ENCODE measurements at places on chromosomes 11 and 22.
A peak's percentile ranks its signal among the peaks of the same experiment; 100 is the strongest.

DNA sequence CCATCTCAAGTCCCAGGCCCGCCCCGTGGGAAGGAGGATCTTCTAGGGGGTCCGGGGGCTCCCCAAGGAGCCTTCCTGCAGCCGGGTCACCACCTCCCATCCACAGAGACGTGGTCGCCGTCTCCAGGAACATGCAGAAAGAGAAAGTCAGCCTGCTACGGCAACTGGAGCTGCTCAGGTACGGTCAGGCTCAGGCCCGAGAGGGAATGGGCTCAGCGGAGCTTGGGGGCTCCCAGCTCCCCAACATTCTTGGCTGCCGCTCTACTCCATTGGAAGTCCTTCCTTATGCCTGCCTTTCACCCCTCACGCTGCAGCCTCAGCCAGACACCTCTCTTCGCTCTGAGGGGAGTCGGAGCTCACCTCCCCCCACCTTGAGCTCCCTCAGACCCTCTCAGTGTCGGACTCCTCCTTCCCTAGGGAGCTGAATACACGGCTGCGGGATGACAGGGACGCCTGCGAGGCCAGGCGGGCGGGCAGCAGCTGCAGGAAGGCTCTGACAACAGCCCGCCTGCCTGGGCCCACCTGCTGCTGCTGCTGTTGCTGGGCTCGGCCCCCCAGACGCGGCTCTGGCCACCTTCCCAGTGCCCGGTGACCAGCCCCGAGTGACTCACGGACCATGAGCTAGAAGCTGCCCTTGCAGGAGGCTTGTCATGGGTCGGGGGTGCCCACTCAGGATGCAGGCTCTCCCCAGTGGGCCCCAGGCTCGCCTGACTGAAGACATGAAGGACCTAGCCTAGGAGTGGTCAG lies 1.5 kb upstream of the CD151 start:
- ATAC-seq, result no peak

DNA sequence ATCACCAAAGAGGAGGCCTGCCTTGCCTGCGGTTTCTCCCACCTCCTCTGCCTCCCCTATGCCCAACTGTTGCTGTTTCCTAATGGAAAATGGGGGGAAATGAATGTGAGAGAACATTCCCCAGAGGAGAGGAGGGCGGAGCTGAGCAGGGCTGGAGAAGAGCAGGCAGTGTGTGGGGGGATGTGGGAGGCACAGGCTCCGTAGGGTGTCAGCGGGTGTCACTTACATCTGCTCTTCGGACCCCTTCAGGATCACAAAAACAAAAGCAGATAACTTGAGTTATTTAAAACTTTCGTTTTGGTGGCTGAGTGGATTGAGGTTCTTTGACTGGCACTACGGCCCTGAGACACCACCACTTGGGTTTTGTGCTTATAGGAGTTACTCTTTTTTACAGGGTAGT lies 93.8 kb downstream of the CEP164 start:
- no peak for ATAC-seq

- no peak for ATAC-seq
These were observed 23.4 kb upstream of the WNT7B start for GRCh38 chr22:46000081-46001027.

- no peak for ATAC-seq
These were observed 212.7 kb upstream of the NTM start for GRCh38 chr11:131157678-131158077.

GRCh38 chr11:15923183-15923582 lies 433.2 kb downstream of the SOX6 start:
- no peak for ATAC-seq

DNA sequence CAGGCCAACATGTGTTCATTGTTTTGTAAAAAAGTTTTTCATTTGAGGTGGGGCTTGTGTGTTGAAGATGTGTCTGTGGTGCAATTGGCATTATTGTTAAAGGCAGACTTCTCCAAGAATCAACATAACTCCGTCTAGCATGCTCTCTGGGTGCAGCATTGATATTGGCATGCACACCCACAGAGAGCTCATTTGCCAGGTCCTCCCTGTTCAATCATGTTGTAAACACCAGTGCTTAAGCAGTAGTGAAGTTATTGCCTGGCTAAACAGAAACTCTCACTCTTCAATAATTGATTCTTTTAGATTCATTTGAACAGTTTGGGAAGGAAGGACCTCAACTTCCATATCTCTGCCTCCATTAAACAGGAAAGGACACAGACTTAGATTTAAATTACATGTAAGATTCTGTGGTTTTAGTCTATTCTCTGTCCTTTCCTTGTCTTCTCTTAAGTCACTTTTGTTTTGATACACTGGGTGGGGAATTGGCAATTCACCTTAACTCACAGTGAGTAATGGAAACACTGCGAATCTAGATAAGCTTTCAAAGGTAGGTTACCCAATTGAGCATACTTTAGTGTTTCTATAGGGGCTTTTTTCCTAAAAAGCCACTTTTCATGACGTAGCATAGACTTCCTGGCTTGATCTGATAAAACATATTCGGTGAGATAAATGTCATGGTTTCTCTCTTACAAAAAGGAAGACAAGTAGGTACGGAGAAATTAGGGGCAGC lies 30.8 kb upstream of the EXPH5 start:
- ATAC-seq, result peak; percentile 44

DNA sequence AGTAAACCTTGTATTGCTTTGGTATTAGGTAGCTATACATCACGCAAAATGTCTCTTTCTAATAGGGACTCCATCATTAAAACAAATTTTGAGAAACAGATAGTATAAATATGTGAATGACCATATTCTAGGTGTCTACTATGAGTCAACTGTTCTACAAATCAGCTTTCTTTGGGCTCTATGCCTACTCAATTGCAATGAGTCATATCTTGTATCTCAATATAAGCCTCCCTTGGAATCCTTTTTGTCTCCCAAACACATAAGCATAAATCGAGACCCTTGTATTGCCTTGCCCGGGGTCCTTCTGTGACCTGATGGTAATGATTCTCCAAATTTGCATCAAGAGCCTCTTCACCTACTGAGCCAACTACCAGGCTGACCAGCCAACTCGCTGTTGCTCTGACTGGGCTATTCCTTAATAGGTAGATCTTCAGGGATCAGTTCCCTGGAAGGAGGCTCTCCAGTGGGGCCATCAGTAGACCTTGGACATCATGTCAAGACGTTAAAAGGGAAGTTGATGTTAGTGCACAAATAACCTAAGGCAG lies 22.2 kb downstream of the BLID start:
- no peak for ATAC-seq

GRCh38 chr11:107408762-107409211 lies 48.8 kb downstream of the CWF19L2 start:
- ATAC-seq, result no peak

DNA sequence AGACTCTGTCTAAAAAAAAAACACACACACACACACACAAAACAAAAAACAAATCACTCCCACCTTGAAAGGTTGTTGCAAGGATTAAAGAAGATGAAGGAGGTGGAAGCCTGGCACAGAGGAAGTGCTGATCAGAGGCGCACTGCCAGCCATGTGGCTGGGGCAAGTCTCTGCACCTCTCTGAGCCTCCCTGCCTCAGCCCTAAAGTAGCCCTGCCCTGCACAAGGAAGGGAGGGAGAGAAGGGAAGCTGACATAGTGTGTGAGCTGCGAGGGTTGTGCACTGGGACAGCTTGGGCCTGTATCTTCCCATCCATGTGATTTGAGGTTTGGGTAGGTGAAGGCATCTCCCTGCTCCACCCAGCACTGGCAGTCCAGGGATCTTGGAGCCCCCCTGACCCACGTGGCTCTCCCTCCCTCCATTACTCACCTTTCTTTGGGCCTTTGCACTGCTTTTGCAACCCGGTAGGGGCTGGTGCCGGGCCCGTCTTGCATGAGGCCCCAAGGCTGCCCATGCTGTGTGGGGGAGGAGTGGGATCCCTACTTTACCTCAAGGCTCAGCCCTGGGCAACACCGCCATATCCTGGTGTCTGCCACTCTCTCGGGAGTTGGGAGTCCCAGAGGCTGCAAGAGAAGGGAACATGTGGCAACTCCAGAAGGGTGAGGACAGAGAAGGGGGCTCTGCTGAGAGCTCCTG lies 30.5 kb downstream of the IFT27 start:
- ATAC-seq, result no peak

GRCh38 chr11:9092072-9092471 lies 673 bp upstream of the SCUBE2 start:
- ATAC-seq, result no peak

GRCh38 chr11:9568854-9569587 lies 4.4 kb upstream of the WEE1 start:
- ATAC-seq, result no peak

GRCh38 chr11:88337987-88338668 lies 592 bp upstream of the CTSC start:
- ATAC-seq, result peak; percentile 59

DNA sequence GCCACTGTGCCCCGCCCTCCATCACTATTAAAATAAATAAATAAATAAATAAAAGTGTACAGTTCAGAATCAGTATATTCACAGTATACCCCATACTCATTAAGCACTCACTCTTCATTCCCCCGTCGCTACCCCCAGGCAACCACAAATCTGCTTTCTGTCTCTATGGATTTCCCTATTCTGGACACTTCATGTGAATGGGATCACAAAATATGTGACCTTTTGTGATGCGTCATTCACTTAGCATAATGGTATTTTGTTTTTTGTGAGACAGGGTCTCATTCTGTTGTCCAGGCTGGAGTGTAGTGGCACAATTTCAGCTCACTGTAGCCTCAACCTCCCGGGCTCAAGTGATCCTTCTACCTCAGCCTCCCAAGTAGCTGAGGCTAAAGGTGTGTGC lies 52.8 kb downstream of the RBX1 start:
- no peak for ATAC-seq

- ATAC-seq, result peak; percentile 48
These were observed 816 bp upstream of the PLEKHA7 start for GRCh38 chr11:17014833-17015626.
